ENCODE measurements at places on chromosomes 16 and 17.

- no peak for DNase-seq
Measured at GRCh38 chr17:82463391-82463790, 4.8 kb downstream of the NARF start.

GRCh38 chr16:83835586-83836566, 28.1 kb downstream of the HSBP1 start:
- no peak for DNase-seq

- DNase-seq = no peak
Measured at GRCh38 chr17:73610331-73610911, 33.8 kb downstream of the SDK2 start.

- DNase-seq = no peak
Measured at GRCh38 chr17:57586196-57586740, 158.8 kb downstream of the CCDC182 start.

DNA sequence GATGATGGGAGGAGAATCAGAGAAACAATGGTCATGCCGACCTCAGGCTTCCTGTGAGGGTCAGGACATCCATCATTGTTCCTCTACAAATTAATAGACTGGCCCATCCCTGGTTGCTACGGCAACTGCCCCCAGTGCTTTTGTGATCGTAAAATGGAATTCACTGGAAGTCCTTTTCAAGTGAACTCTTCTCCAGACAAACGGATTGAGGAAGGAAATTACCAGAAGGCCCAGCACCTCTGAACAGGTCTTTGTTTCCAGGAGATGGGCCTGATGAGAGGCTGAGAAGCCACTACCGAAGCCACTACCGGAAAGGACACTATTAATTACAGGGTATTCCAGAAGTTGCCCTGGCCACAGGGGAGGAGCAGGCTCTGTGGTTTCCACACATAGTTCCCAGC, 126.0 kb downstream of the MGAT5B start:
- DNase-seq = no peak
